ENCODE measurements at places on chromosomes 2 and 18.

DNA sequence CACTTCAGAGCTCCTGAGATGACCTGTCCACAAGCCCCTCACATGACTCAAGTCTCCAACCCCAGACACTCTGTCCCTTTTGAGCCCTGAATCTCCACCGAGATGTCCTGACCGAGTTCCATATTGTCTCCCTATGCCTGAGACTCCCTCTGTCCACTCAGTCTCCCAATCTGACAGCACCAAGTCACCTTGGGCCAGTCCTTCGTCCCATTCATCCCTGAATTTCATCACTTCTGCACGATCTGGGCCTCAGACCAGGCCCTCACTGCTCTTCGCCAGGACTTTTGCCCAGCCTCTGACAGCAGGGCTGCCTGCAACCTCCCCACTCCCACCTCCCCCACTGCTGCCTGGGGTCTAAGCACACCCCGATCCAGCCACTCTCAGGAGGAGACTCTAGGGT, 4.3 kb upstream of the MOCOS start:
- no peak for DNase-seq

GRCh38 chr2:104091894-104092293, 762.0 kb upstream of the POU3F3 start:
- DNase-seq: no peak

DNA sequence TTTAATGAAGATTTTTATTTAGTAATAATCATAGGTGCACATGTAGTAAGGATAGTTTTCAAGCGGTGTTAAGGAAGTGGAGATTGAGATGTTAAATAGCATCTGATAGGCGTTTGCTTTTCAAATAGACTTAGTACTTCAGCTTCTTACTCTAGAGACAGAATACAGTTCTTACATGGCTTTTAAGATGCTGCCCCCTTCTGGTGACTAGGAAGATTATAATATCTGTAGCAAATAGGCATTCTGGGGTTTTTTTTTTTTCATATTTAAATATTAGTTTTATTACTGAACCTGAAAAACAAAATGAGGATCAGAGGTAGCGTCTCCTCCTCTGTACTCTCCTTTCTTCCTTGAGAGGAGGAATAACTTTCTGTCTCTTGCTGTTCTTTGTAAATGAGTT, 100.2 kb downstream of the AGAP1 start:
- no peak for DNase-seq

- DNase-seq: no peak
Observed at GRCh38 chr18:13403786-13404549, 185.4 kb downstream of the LDLRAD4 start.

- peak; percentile 61 for DNase-seq
Observed at GRCh38 chr2:98730053-98730706, 752 bp downstream of the MGAT4A start.

GRCh38 chr2:152743002-152743401, 24.6 kb downstream of the ARL6IP6 start:
- DNase-seq: no peak

- DNase-seq: no peak
Observed at GRCh38 chr2:222297600-222297935, 1.2 kb downstream of the PAX3 start.

Measured in T-cell (primary cell).